ENCODE measurements at places on chromosomes 4 and X. TPM values are rescaled to one million over a fixed set of nuclear protein-coding genes. Genes with fewer than 3 reads are reported as not detected.

Gene CXorf49
- total RNA-seq, result not detected

Gene ZCCHC4
- 10.6 TPM for total RNA-seq

Gene GNRHR
- total RNA-seq, result not detected

Gene IL2RG
- total RNA-seq, result 289 TPM

Gene TADA2B
- total RNA-seq, result 10.8 TPM

Gene NELFA
- 39.5 TPM for total RNA-seq

GRCh38 chr4:76898949-76899645, 1.2 kb upstream of the SOWAHB start:
- H3K36me3 ChIP-seq, result no peaks in the 10 kb centered on the region
- no peaks in the 10 kb centered on the region for H3K4me1 ChIP-seq
- H3K27me3 ChIP-seq, result peaks cover 21% of the 10 kb centered on the region
- DNase-seq, result no peak
- no peak overlapping the region for H3K4me3 ChIP-seq

DNA sequence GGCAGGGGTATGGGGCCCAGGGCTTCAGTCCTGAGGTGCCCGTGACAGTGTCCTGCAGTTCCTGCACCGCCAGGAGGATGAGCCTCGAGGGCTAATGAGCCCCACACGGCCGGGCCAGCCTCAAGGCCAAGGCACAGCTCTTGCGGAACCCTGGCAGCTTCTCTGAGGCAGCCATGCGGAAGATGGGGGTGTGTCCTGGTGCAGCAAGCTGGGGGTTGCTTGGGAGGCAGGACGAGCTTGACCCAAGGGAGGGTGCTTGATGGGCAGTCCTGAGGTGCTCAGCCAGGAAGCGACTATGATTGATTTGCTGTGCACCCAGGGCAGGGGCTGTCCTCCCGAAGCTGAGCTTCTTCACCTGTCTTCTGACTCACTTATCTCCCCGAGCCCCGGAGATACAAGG, 9.1 kb upstream of the FGFR3 start:
- H3K27ac ChIP-seq, result no peak overlapping the region
- no peaks in the 10 kb centered on the region for H3K27me3 ChIP-seq
- H3K4me3 ChIP-seq, result no peak overlapping the region
- no peaks in the 10 kb centered on the region for H3K36me3 ChIP-seq
- no peak for DNase-seq
- H3K4me1 ChIP-seq, result no peaks in the 10 kb centered on the region

- H3K4me1 ChIP-seq, result peaks cover 10% of the 10 kb centered on the region
- H3K36me3 ChIP-seq, result peaks cover 7% of the 10 kb centered on the region
- H3K27ac ChIP-seq, result no peak overlapping the region
- H3K4me3 ChIP-seq, result no peak overlapping the region
- no peaks in the 10 kb centered on the region for H3K27me3 ChIP-seq
- no peak for DNase-seq
Measured at GRCh38 chrX:40953369-40953768, 131.9 kb upstream of the USP9X start.

DNA sequence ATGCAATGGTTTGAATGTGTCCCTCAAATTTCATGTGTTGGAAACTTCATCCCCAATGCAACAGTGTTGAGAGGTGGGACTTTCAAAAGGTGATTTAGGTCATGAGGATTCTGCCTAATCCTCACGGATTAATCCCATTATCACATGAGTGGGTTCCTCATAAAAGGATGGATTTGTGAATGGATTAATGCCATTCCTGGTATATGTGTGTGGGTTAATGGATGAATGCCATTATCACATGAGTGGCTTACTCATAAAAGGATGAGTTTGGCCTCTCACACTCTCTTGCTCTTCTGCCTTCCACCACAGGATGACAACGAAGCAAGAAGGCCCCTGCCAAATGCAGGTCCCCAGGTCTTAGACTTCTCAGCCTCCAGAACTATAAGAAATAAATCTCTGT, 30.5 kb upstream of the NEUROG2 start:
- H3K36me3 ChIP-seq, result peaks cover 9% of the 10 kb centered on the region
- no peak overlapping the region for H3K4me3 ChIP-seq
- H3K27ac ChIP-seq, result no peak overlapping the region
- DNase-seq, result no peak
- H3K4me1 ChIP-seq, result no peaks in the 10 kb centered on the region

DNA sequence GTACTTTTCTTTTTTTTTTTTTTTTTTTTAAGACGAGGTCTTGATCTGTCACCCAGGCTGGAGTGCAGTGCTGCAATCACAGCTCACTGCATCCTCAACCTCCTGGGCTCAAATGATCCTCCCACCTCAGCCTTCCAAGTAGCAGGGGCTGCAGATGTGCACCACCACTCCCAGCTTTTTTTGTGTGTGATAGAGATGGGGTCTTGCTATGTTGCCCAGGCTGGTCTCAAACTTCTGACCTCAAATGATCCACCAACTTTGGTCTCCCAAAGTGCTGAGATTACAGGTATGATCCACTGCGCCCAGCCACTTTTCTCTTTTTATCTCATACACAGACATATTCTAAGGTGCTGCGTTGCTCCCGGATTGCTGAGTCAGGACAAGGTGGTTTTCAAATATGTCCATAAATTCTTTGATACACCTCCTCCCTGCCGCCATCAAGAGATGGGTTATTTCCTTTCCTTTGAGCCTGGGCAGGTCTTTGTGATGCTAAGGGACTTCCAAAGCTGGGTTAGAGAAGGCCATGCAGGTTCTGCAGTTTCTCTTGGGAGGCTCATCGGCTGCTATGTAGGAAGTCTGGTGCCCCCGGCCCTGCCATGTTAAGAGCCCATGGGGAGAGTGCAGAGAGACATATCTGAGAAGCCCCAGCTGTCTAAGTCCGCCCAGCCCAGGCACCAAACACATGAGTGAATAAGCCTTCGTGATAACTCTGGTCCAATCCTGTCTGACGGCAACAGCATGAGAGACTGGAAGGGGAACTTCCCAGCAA, 8.4 kb upstream of the PLA2G12A start:
- no peak for DNase-seq
- no peak overlapping the region for H3K27ac ChIP-seq
- H3K4me1 ChIP-seq, result no peaks in the 10 kb centered on the region
- H3K27me3 ChIP-seq, result no peaks in the 10 kb centered on the region

DNA sequence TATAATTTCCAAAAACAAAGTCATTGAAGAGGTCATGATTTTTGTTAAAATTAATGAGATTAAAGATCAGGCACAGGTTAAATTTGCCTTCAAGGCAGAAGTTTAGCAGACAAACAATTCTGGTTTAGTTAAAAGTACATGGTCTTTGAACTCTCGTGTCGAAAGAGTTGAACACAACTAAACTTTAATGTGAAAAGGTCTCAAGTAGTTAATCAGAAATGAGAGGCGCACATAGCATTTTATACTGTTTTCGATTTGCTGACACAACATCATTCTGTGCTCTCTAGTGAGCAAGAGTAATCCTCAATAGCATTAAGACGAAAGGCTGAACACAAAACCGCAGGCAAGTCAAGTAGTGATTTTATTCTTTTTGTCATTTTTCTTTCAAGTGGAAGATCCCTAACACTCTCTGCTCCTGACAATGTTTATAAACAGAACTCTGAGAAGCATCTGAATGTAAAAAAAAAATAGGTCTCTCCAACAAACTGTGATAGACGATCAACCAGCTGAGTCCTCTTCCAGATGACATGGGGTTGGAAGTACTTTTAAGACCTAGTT, 49.8 kb downstream of the SH3RF1 start:
- H3K27ac ChIP-seq, result no peak overlapping the region
- H3K27me3 ChIP-seq, result peaks cover 4% of the 10 kb centered on the region
- DNase-seq, result no peak
- H3K4me3 ChIP-seq, result no peak overlapping the region
- no peaks in the 10 kb centered on the region for H3K4me1 ChIP-seq
- no peaks in the 10 kb centered on the region for H3K36me3 ChIP-seq

- H3K4me1 ChIP-seq, result peaks cover 4% of the 10 kb centered on the region
Measured at GRCh38 chrX:118630848-118631247, 96.6 kb upstream of the IL13RA1 start.

DNA sequence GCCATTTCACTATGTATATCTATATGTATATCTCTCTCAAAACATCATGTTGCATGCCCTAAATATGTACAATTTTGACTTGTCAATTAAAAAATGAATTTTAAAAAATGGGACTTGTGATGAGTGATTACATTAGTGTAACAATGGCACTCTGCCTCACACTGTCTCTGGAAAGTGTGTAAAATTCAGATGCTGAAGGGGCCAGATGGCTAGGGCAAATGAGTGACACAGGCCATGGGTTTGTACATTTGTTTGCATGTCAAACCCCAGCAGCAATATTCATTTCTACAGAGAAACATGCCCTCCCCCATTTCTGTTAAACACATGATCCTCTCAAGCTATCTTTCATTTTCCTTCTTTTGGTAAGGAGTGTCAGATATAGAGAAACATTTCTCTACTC, 8.1 kb downstream of the SCARB2 start:
- no peaks in the 10 kb centered on the region for H3K36me3 ChIP-seq
- no peak for DNase-seq
- H3K27ac ChIP-seq, result no peak overlapping the region
- no peaks in the 10 kb centered on the region for H3K27me3 ChIP-seq

- H3K27ac ChIP-seq, result no peak overlapping the region
- H3K4me3 ChIP-seq, result peak overlapping the region; percentile 17
- H3K36me3 ChIP-seq, result no peaks in the 10 kb centered on the region
- no peaks in the 10 kb centered on the region for H3K27me3 ChIP-seq
Measured at GRCh38 chr4:82223715-82224114, 150.1 kb downstream of the HNRNPD start.

DNA sequence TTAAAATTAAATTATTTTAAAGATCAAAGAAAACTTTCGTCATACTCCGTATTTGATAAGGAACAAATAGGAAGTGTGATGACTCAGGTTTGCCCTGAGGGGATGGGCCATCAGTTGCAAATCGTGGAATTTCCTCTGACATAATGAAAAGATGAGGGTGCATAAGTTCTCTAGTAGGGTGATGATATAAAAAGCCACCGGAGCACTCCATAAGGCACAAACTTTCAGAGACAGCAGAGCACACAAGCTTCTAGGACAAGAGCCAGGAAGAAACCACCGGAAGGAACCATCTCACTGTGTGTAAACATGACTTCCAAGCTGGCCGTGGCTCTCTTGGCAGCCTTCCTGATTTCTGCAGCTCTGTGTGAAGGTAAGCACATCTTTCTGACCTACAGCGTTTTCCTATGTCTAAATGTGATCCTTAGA, at the start of gene CXCL8:
Gene CXCL8, plus strand, starts transcription at position 217 of the 426 bp plus-strand sequence. Its CDS starts 90 bp downstream, at position 307.
- no peaks in the 10 kb centered on the region for H3K27me3 ChIP-seq
- H3K4me3 ChIP-seq, result no peak within 1 kb of the TSS
- H3K4me1 ChIP-seq, result no peaks in the 10 kb centered on the region
- H3K27ac ChIP-seq, result no peak within 1 kb of the TSS
- no peak for DNase-seq

DNA sequence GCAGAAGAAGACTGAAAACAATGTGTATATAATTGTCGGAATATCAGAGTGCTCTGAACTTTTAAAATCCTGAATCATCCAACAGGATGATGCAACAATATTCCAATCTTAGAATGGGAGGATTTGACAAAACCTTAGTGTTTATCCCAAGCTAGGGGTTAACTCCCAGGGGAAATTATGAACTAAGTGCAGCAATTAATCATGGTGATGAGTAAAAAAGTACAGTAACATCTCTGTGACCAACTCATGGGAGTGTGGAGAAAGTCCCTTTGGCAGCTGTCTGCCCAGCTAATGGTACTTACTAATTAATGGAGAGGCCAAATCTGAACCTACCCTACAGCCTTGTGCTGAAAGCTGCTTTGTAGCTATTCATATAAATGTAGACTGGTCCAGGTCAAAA, 257.6 kb upstream of the DDX53 start:
- no peak overlapping the region for H3K27ac ChIP-seq
- no peak overlapping the region for H3K4me3 ChIP-seq
- H3K36me3 ChIP-seq, result no peaks in the 10 kb centered on the region

DNA sequence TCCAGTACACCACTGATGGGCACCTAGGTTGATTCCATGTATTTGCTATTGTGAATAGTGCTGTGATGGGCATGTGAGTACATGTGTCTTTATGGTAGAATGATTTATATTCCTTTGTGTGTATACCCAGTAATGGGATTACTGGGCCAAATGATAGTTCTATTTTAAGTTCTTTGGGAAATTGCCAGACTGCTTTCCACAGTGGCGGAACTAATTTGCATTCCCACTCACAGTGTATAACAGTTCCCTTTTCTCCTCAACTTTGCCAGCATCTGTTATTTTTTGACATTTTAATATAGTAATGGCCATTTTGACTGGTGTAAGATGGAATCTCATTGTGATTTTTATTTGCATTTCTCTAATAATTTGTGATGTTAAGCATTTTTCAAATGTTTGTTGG, 25.9 kb downstream of the CC2D2A start:
- H3K4me3 ChIP-seq, result no peak overlapping the region
- H3K36me3 ChIP-seq, result peaks cover 10% of the 10 kb centered on the region
- H3K27me3 ChIP-seq, result peaks cover 4% of the 10 kb centered on the region
- H3K4me1 ChIP-seq, result no peaks in the 10 kb centered on the region

DNA sequence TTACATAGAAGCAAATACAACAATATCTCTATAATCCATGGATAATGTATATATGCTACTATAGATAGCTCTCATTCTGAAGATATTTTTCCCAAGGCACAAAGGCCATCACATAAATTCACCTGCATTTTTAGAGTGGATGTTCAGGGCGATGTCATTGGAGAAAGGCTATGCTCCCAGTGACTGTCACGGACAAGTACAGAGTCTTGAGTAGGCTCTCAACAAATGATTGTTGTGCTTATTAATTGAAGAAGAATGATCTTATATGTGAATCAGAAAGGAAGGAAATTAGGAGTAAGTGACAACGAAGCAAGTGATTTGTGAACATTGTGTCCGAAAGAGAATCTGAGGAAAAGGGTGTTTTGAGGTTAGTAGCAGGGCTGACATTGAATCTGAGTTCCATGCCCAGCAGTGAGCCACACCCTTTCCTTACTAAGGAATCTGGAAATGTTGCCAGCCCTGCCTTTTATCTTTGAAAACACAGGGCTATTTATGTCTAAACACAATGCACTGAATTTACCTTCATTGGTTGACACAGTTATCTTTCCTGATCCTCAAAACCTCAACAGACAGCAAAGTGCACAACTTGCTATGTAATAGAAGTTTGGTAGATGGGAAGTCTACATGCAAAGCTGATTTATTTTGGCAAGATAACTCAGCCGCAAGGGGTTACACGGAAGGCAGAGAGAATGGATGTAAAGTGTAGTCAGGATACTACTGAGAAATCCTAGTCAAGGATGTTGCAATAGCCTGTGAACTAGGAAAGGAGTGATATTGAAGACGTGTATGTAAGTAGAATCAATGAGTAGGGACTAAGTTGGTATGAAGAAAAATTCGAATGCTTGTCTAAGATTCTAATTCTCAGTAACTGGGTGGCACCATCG, 50.4 kb downstream of the SORBS2 start:
- no peak for DNase-seq
- H3K27ac ChIP-seq, result no peak overlapping the region
- no peak overlapping the region for H3K4me3 ChIP-seq
- H3K27me3 ChIP-seq, result peaks cover 1% of the 10 kb centered on the region
- no peaks in the 10 kb centered on the region for H3K36me3 ChIP-seq
- no peaks in the 10 kb centered on the region for H3K4me1 ChIP-seq

- H3K27ac ChIP-seq, result no peak overlapping the region
- no peaks in the 10 kb centered on the region for H3K27me3 ChIP-seq
- no peak overlapping the region for H3K4me3 ChIP-seq
- DNase-seq, result no peak
- H3K4me1 ChIP-seq, result no peaks in the 10 kb centered on the region
Measured at GRCh38 chr4:57632564-57632963, 522.4 kb upstream of the IGFBP7 start.

- H3K27me3 ChIP-seq, result no peaks in the 10 kb centered on the region
- H3K4me1 ChIP-seq, result peaks cover 25% of the 10 kb centered on the region
- no peak for DNase-seq
- H3K4me3 ChIP-seq, result no peak overlapping the region
- no peak overlapping the region for H3K27ac ChIP-seq
Measured at GRCh38 chr4:51845711-51846110, 2.8 kb downstream of the DCUN1D4 start.

- peaks cover 87% of the 10 kb centered on the region for H3K4me1 ChIP-seq
- H3K27ac ChIP-seq, result peak overlapping the region; percentile 96
- no peaks in the 10 kb centered on the region for H3K27me3 ChIP-seq
- peak overlapping the region; percentile 75 for H3K4me3 ChIP-seq
Measured at GRCh38 chr4:40240040-40240653, 43.3 kb downstream of the RHOH start.

Data from activated CD4-positive, alpha-beta memory T cell treated with anti-CD3 and anti-CD28 coated beads for 36 hours (primary cell).